Prostate gland (tissue), 2 donors: ENCODE measurements at places on chromosomes 16 and 17. TPM values are rescaled to one million over a fixed set of nuclear protein-coding genes. Genes with fewer than 3 reads are reported as not detected.

Gene OR1A1
- not detected for total RNA-seq

Gene KRT12
- not detected for total RNA-seq

Gene USP32
- 59.3 TPM for total RNA-seq

Gene DHRS7C
- total RNA-seq, result not detected

Gene SULT1A3
- total RNA-seq, result 10.2 TPM

Gene CD300C
- 1.5 TPM for total RNA-seq

- no peak for DNase-seq
These were observed 321.3 kb downstream of the RBFOX1 start for GRCh38 chr16:7653746-7654461.

GRCh38 chr17:69607162-69607834, 192.8 kb downstream of the MAP2K6 start:
- peak; percentile 60 for DNase-seq

GRCh38 chr16:89687092-89687940, 827 bp downstream of the CDK10 start:
- no peak for DNase-seq

DNA sequence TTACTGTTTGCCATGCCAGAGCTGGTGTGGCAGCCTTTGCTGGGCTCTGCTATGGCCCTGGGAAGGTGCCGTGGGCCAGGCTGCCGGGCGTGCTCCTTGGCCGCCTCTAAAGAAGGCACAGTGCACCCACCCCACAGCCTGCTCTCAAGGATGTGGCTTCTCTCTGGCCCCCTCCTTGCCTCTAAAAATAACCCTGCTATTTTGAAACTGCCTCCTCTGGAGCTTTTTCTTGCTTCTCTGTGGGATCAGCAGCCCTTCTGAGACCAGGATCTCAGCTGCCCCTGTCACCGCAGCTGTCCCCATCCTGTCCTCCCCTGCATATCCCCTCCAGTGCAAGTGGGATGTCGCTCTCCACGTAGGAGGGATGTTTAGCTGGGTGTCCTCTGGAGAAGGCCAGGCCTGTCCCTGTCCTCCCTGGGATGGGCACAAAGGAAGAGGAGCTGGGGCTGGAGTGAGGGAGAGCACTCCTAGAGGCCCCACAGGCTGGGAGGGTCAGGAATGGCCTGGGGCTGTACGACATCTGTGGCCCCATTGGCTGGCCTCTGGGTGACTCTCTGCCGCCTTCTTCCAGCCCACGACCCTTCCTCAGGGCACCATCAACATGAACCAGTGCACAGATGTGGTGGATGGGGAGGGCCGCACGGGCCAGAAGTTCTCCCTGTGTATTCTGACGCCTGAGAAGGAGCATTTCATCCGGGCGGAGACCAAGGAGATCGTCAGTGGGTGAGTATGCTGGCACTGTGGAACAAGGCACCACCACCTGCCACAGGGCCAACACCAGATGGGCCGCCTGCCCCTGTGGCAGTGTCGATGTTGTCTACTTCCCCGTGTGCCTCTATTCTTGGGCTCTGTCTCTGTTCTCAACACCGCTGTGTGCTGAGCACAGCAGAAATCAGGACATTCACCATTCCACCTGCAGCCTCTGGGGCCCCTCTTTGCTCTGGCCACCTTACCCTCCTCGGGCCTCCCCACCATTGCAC, 79.7 kb downstream of the PLD6 start:
- DNase-seq, result no peak

DNA sequence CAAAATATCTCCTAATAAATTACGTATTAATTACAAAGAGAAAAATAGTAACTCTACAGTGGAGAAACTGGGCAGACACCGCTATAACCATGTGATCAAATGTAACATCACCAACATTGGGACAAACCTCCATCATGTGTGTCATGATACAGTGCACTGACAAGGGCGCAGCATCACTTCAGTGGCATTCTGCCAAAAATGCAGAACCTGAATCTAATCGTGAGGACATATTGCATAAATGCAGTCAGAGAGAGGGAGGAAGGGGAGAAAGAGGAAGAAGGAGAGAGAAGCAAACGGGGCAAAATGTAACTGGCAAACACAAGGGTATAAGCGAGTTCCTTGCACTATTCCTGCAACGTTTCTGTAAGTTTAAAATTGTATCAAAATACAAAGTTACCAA, 74.2 kb upstream of the MARCHF10 start:
- DNase-seq, result no peak

- peak; percentile 13 for DNase-seq
These were observed 6.9 kb upstream of the ELAC2 start for GRCh38 chr17:13024526-13025257.

DNA sequence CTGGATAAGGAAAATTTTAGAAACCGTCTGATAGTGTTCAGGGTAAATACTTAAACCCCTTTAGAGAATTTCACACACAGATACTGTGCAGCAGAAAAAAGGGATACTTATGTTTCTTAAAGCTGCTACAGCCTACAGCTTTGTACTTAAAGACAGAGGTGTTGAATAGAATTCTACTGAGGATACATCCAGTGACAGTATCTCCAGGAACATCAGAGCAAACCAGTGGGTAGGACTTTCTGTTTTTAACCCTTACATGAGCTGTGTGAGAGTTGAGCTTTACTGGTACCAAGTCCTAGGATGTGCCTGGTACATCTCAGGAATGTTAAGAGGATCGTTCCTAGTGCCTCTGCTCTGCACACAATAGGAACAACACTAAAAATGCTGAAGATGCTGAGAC, 191.5 kb downstream of the FTO start:
- DNase-seq, result no peak

DNA sequence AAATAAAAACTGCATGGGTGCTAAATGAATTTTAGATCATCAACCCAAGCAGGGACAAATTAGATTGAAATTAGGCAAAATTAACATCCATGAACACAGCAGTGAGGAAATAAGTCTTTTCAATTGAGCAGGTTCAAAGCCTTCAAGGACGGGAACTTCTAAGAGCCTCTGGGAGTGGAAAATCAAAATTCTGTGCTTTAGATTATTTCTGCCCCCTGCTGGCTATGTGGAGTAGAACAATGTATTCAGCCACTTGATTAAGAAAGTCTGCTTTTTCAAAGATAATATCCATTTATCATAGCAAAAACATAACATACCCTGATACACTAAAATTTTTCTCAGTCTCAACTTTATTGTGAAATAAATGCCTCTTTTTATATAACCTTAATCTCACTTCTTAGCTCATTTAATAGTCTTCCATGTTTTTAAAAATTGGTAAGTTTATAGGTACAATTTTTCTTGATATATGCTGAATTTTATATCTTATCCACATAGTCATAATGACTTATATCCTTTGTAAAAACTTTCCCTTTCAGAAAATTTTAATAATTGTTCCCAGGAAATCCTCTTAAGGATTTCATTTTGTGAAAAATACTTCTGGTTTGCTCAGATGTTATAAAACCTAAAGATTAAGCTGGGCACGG, 28.1 kb upstream of the NOL11 start:
- DNase-seq, result peak; percentile 74

DNA sequence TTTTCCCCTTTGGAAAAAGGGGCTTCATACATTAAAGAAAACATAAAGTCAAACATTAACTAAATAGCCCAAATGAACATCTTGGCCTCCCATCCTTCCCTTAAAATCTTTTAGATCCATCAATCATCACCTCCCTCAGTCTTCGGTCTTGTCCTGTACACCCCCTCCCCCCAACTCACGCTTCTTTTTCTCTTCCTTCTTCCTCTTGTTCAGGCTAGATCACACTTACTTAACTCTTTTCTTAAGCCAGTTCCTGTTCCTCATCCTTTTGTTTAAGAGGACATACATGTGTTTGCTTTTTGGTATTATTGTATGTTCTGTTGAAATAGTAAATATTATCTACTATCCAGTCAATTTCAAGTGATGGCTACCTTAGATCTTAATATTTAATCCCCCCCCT, 5.5 kb downstream of the MFSD6L start:
- DNase-seq, result no peak

- DNase-seq, result no peak
These were observed 211.1 kb upstream of the CHMP6 start for GRCh38 chr17:80780381-80781198.

DNA sequence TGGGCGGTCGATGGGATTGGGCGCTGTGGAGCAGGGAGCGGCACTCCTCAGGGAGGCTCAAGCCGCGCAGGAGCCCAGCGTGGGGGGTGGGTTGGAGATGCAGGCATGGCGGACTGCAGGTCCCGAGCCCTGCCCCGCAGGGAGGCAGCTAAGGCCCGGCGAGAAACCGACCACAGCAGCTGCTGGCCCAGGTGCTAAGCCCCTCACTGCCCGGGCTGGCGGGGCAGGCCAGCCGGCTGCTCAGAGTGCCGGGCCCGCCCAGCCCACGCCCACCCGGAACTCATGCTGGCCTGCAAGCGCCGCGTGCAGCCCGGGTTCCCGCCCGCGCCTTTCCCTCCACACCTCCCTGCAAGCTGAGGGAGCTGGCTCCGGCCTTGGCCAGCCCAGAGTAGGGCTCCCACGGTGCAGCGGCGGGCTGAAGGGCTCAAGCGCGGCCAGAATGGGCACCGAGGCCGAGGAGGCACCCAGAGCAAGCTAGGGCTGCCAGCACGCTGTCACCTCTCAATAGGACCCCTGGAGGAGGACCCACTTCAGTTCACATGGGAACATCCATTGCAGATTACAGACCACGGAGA, 20.5 kb upstream of the METTL16 start:
- no peak for DNase-seq

DNA sequence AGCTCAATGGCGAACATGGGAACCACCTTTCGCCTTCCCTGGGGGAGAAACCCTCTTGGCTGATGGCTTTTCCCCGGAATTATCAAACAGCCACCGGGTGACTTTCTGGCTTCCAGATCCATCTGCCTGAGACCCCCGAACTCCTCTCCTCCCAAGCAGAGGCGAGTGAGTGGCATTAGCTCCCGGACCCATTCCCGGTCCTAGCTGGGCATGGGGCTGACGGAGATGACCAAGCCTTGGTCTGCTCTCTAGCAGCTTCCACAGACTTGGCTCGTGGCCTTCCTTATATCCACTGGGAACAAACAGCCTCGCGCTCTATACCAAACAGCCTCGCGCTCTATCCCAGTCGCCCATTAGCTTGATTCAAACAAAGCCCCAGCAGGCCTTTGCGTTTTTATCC, 62.4 kb downstream of the CCDC182 start:
- no peak for DNase-seq

DNA sequence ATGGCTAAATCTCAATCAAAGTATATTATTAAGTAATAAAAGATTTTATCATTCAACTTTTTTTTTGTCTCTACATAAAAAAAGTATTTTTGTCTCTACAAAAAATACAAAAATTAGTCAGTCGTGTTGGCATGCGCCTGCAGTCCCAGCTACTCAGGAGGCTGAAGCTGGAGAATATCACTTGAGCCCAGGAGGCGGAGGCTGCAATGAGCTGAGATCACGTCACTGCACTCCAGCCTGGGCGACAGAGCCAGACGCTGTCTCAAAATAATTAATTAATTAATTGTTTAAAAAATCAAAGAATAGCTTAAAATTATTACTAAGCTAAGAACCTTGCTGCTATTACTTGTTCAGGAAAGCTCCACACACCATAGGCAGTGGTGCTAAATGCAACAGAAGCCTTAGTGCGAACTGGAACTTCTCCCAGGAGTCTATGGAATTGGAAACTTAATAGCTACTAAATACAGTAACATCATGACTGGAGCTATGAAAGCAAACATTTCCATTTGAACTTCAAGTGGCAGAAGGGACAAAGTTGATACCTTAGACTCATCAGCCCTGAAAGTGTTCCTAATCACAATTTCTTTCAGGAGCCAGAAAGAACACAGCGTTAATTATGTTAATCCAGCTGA, 22.6 kb downstream of the ADCY9 start:
- DNase-seq, result no peak

DNA sequence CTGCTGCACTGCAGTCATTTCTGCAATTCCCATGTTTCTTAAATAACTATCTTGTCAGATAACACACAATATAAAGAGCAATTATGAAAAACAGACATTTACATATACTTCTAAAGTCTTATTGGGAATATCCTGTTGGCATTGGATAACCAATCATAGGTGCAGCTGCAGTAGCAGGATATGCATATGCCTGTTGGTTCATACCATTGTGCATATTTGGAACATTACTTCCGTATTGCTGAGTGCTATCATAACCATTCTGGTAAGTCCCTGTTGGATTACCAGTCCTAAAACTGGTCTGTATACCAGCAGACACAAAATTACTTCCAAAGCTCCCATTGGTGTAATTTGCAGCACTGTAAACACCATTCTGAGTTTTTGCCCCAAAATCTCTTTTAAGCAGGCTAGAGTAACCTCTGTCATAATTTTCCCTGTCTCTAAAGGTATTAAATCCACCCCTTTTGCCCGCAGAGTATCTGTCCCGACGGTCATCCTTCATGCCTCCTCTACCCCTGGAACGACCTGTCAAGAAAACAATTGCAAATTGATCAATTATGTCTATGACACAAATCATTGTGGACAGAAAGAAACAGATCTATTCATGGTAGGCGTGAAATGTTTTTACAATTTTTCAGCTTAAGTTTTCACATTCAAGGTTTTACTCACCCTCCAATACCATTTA, 3.1 kb upstream of the POLG2 start:
- DNase-seq, result no peak

GRCh38 chr17:57048096-57048495, 37.0 kb upstream of the AKAP1 start:
- no peak for DNase-seq

DNA sequence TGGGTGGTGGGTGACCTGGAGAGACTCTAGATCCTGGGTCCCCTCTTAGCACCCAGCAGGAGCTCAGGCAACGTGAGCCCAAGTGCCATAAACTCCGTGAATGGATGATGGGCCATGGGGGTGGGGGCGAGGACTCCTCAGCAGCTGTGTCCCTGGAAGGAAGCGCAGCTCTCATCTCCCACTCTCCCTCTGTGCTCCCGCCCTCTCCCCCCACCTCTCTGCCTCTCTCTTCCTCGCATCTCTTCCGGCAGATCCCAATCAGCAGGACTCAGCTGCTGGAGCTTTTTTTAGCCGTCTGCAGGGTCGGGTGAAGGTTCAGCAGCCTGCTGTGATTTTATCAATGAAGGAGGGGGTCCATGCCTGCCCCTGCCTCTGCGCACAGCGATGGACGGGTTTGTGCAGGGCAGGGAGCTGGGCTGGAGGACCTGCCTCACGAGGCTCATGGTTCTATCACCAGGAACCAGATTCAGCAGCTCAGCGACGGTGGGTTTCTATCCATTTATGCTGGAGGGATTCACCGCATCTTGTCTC, 8.3 kb downstream of the CCR7 start:
- no peak for DNase-seq

DNA sequence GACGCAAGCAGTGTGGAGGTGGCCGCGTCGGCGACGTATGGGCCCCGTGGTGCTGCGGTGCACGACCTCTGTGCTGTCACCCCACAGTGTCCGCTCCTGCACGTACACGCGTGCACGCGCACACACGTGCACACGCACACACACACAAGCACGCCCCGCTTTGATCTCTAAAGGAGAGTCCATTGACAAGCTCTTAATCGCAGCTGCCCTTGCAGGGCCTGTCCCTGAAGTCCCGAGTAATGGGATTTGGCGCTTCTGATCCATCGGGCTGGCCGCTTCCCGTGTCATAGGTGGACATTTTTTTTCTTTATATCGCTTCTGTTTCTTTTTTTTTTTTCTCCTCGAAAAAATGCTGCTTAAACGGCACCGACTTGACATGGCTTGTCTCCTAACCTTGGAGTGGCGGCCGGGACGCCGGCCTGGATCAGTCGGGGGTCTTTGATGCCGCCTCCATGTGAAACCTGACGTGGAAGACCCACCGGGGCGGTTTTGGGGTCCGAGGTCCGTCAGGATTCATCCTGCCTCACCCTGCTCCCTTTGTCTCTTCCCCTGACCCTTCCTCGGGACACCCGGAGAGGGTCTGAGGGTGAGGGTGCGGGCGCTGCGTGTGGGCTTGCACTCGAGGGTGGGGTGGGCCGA, 8.3 kb upstream of the AXIN1 start:
- DNase-seq, result no peak
